ENCODE measurements at places on chromosomes 6 and 20. TPM values are rescaled to one million over a fixed set of nuclear protein-coding genes. Genes with fewer than 3 reads are reported as not detected.

KCNQ5 gene
- not detected for total RNA-seq

DACT2 gene
- not detected for total RNA-seq

ELOVL4 gene
- total RNA-seq = 1.5 TPM

PET117 gene
- total RNA-seq = 13.0 TPM

SH3BGRL2 gene
- 39.9 TPM for total RNA-seq

EYS gene
- 3.8 TPM for total RNA-seq

RSPH4A gene
- total RNA-seq = 0.17 TPM

RAET1E gene
- not detected for total RNA-seq

PNLDC1 gene
- total RNA-seq = not detected

ROS1 gene
- total RNA-seq = not detected

ARMC12 gene
- total RNA-seq = 0.98 TPM

SCRT2 gene
- total RNA-seq = not detected

LIN28B gene
- total RNA-seq = not detected

RFX6 gene
- total RNA-seq = not detected

PLN gene
- 6.1 TPM for total RNA-seq

FERMT1 gene
- total RNA-seq = 0.22 TPM
